ENCODE measurements at places on chromosomes 1 and 21.

GRCh38 chr1:100972185-100972584, 53.4 kb downstream of the DPH5 start:
- no peak for DNase-seq

- DNase-seq, result no peak
Measured at GRCh38 chr1:207115269-207115668, 11.2 kb downstream of the C4BPA start.

DNA sequence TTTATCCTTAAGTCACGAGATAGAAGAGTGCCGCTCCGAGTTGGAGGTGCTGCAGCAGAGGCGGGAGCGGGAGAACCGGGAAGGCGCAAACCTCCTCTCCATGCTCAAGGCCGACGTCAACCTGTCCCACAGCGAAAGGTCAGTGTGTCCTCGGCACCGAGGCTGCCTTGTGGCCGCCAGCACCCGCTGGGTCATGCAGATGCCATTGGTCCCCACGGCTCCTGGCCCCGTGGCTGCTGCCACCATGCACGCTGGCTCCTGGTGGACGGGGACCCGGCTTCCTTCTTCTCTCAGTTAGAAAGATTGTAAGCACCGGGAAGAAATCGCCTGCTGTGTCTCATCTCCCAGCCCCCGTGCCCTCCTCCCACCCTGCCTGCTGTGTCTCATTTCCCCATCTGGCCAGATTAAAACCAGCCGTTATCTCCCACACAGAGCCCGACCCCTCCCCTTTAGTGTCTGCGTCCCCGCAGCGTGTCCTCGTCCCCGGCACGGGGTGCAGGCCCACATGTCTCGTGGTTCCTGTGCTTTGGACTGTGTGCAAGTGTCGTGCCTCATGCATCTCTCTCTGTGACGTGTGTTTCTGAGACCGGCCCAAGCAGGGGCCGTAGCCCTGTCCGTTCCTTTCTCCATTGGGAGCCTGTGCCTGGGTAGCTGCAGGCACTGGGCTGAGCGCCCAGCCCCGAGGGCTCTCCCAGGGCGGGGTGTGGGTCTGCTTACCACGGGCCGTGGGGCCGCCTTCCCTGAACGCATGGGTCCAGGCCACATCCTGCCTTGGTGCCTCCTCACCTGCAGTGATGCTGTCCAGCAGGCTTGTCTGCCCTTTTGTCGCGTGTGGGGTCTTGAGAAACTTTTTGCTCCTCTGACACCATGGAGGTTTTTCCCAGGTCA, 62.1 kb downstream of the PCNT start:
- DNase-seq, result no peak

- DNase-seq, result no peak
Measured at GRCh38 chr1:66711420-66711819, 40.8 kb upstream of the DYNLT5 start.

GRCh38 chr1:238176441-238176840, 285.7 kb upstream of the ZP4 start:
- DNase-seq, result no peak

All from memory B cell (primary cell).